SK-N-DZ (cell line): ENCODE measurements at places on chromosomes 5 and 9.

DNA sequence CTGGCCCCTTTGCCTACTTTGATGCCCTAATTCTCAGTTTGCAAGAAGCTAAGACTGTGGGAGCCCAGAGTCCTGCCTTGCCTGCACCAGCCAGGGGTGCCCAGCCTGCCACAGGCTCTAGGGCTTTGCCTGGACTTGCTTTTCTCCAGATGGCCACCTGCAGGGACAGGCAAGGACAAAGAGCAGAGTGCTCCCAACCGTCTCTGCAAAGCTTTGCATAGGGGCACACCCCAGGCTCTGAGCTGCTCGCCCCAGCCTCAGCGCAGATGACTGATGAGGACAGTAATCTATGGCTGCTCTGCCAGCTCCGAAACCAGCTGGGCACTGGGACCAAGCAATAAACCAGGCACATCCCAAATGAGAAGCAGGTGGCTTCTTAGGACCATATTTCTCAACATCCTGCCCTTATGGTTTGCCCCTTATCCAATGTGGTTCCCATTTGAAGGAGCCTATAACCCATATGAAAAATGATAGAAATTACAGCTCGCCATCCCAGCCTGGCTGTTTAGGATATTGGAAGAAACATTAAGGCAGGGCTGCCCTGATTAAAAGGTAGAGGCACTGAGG lies 25.4 kb upstream of the TCF7 start:
- no peak for DNase-seq

DNA sequence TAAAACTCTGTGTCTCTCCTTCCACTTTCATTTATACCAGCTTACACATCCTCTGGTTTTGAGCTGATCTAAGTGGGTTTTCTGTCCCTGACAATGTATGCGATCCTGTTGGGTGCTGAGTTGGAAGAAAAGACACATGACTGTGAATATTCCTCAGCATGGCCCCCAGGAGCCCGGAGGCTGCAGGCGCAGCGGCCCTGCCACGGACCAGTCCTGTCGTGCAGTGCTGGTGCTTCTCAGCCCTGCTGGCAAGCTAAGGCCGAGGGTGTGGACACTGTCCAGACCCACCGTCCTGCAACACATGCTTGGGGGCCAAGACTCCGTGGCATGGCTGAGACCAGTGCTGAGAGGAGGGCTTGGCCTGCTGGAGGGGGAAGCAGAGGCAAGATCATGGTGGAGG lies 328.9 kb upstream of the IRX2 start:
- DNase-seq: no peak

- DNase-seq: no peak
Observed at GRCh38 chr9:130632081-130632710, 32.2 kb upstream of the PRDM12 start.

GRCh38 chr5:144203750-144204596 lies 33.3 kb downstream of the KCTD16 start:
- DNase-seq: peak; percentile 78

DNA sequence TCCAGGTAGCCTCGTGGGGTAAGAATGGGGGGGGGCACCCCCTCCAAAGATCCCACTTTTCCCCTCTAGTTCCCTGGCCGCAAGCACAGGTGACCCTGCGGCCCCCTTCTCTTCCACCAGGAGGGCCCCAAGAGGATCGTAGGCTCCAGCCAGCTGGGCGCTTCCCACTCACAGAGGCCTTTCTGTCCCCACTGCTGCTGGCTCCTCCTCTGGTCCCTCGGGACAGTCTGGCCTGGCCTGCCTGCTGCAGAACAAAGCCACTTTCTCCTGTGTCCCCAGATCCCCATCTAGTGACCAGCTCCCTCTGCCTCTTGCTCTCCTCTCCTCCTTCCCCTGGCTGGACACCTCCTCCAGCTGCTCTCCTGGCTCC lies 534 bp upstream of the SAPCD2 start:
- DNase-seq: peak; percentile 92

- DNase-seq: no peak
Observed at GRCh38 chr5:56791396-56791795, 24.0 kb upstream of the MAP3K1 start.

DNA sequence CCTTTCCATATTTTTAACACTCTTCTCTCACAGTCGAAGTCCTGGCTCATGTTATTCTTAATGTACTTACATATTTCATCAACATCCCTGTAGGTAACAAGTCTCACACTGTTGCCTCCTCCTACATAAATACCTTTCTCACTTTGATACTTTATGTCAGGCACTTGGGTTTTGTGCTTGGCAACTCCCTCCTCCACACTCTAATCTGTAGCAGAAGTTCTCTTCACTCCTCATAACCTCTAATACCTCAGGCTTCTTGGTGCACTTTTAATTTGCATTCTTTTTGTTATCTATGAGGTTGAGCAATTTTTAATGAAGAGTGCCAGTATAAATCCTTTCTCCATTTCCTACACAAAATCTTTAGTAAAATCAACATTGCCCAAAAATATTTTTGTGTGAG lies 24.1 kb upstream of the ARRDC3 start:
- no peak for DNase-seq

GRCh38 chr5:52139888-52140615 lies 647.7 kb upstream of the ITGA1 start:
- no peak for DNase-seq

DNA sequence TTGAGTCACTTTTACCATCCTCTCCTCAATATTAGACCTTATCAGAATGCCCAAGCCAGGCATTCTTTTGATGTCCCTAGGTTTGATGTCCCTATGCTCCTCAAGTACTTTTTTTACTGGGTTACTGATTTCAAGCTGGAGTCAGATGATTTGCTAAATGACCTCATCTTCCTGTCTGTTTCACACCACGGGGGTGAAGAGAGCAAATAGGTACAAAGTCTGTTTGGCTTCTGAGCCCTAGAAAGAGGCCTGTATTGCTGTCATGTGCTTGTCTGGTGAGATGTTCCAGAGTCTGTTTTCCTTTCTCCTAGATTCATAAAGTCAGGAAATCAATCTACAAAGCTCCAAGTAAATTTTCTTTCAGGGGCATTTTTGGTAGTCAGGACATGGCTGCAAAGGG lies 12.7 kb upstream of the DAB2 start:
- no peak for DNase-seq

GRCh38 chr9:101585740-101586139 lies 9.0 kb downstream of the PPP3R2 start:
- no peak for DNase-seq
